ENCODE measurements at places on chromosomes 4 and X.

DNA sequence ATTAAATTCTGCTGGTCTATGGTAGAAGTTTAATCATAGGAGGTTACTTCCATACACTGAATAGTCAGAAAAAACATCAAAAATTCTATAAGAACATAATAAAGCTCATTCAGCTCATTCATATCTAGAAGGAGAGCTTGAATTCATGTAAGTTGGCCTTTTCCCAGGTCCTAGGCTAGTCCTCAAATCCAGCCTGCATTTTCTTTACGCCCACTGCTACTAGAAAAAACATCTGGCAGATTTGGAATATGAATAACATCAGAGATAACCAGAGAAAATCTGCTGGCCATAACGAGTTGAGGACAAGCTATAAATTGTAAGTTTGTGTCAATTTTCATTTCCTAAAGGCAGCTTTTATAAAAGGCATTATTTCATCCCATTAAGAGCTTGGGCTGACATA is 95.5 kb downstream of the MXRA5 start:
- no peak for DNase-seq

GRCh38 chr4:128820671-128821070 is 11.2 kb downstream of the JADE1 start:
- DNase-seq = no peak

GRCh38 chr4:98260047-98260578 is 1.1 kb upstream of the RAP1GDS1 start:
- peak; percentile 35 for DNase-seq

GRCh38 chr4:13793020-13793710 is 165.6 kb upstream of the BOD1L1 start:
- no peak for DNase-seq

DNA sequence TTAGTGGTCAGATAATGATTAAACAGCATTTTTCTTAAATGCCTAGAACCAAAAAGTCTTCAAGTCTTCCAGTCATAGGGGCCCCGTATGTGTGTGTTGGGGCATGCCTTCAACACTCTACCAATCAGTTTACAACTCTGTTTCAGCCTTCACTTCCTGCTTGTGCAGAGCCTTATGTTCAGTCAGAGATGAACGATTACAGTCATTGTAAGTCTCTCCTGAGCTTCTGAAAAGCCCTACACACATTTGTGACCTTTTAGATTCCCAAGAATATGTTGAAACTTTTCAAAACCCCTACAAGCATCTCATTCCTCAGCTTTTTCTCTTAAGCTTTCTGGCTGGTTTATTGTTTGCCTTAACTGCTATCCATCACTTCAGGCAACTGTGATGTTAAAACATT is 591.2 kb downstream of the ZNF674 start:
- DNase-seq = no peak

- no peak for DNase-seq
Observed at GRCh38 chr4:146513548-146513947, 8.2 kb downstream of the SLC10A7 start.

- no peak for DNase-seq
Observed at GRCh38 chr4:28082686-28083390, 1222.2 kb downstream of the STIM2 start.

- no peak for DNase-seq
Observed at GRCh38 chr4:138959097-138959815, 56.3 kb upstream of the NOCT start.

DNA sequence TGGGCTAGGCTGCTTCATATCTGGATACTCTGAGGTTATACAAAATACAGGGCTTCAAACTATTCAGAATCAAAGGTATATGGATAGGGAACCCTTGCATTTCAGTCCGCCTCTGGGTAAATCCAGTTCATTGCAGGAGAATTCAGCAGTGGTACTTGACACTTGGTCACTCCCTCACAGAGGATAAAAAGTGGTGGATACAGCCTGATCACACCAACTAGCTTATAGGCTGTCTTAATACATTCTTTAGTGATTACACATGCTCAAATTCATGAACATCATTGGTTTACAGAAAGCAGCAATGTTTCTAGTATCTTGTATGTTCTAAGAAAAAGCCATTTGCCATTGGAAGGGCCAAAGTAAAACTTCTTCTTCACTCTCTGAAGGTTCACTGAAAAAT is 104.8 kb upstream of the PDE5A start:
- DNase-seq = no peak
